Stimulated activated CD4-positive, alpha-beta T cell treated with anti-CD3 and anti-CD28 coated beads, Interleukin-4, amount 100 ng/mL, for 48 hours (primary cell): ENCODE measurements at places on chromosomes 3 and 15.

- DNase-seq = no peak
Measured at GRCh38 chr3:52399593-52399992, 45.3 kb downstream of the SEMA3G start.

GRCh38 chr3:129593595-129594339 is 12.7 kb downstream of the PLXND1 start:
- peak; percentile 47 for DNase-seq

- no peak for DNase-seq
Measured at GRCh38 chr3:95217661-95218060, 1154.8 kb downstream of the NSUN3 start.

GRCh38 chr15:65423150-65423975 is 616 bp upstream of the IGDCC4 start:
- DNase-seq = no peak

DNA sequence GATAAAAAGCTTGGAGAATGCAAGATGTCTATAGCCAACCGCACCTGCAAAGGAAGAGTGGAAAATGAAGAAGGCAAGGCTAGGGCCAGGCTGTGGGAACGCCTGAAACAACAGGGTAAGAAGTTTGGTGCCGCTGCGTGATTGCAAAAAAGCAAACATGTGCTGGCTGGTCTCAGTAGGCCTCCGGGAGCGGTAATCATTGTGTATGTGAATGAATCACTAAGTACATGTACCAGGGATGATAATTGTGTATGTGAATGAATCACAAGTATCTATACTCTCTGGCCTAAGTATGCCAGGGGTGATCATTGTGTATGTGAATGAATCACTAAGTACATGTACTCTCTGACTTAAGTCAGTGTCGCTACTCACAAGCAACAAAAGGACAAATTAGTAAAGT is 40.3 kb upstream of the PARL start:
- DNase-seq = no peak
